ENCODE measurements at places on chromosomes 3 and 15.

DNA sequence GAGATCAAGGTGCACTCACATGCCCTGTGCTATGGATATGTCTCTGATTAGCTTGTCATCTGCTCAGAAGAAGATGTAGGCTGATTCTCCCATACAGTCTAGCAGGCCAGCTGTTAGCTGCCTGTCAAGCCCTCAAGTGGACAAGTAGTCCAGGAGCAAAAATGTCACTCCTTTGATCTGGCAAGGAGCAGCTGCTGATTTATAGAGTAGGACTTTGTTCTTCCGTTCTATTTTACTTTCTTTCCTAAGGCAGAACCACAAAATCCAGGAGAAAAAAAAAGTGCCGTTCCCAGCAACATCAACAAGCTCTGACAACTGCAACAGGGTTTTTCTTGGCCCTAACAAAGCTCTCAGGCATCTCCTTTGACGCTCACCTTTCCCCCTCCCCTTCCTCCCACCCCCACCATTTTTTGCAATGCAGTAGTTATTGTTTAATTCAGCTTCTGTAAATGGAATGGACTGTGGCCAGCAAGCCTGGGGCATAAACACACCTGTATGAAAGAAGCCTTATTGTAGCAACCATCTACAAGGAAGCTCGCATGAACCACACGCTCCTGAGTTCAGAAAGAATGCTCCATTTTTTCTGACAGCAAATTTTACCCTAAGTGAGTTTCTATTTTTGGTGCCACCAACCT, 196.3 kb downstream of the MEIS2 start:
- DNase-seq, result no peak

GRCh38 chr15:60326824-60327654, 70.7 kb downstream of the ANXA2 start:
- DNase-seq, result peak; percentile 58

- DNase-seq, result peak; percentile 31
Measured at GRCh38 chr3:129732200-129732876, 125.9 kb upstream of the PLXND1 start.

- DNase-seq, result no peak
Measured at GRCh38 chr3:142588703-142589102, 7.5 kb upstream of the PLS1 start.

DNA sequence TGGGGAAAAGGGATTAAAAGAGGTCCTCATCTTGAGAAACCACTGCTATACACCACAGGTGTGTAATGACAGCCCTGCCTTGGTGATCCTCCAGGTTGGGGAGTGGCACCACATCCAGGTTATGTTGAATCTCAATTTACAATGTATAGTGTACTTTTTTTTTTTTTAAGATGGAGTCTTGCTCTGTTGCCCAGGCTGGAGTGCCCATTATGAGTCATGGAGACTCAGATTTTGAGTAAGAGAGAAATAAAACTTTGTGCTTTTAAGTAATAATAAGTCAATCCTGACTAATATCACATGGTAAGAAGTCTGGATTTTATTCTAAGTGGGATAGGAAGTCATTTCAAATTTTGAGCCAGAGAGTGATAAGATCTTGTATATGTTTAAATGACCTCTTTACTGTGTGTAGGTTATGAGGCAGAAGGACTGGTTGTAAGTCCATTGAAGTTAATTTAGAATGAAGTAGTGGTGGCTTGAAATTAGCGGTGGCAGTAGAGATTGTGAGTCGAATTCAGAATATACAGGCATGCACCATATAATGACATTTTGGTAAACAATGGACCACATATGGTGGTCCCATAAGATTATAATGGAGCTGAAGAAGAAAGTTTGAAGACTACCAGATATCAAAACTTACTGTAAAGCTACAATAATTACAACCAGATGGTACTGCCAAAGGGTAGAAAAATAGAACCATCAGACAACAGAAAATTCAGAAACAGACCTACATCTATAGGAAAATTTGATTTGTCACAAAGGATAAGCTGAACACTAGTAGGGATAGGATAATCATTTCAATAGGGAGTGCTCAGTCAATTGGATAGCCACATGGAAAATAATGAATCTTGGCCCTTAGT, 20.7 kb downstream of the POPDC2 start:
- no peak for DNase-seq

- no peak for DNase-seq
Measured at GRCh38 chr3:41794748-41795589, 166.9 kb downstream of the ULK4 start.

DNA sequence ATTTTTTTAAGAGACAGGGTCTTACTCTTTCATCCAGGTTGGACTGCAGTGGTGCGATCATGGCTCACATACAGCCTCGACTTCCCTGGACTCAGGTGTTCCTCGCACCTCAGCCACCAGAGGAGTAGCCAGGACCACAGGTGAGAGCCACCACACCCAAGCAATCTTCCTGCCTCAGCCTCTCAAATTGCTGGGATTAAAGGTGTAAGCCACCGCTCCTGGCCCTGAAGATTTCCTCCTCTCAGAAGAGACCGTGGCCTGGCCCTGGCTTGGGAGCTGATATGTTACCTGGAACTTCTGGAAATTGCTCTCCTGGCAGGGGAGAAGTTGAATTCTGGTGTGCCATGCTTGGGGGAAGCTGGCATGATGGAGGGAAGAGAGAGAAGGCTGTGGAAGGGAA, 36.2 kb downstream of the PPCDC start:
- DNase-seq, result no peak

DNA sequence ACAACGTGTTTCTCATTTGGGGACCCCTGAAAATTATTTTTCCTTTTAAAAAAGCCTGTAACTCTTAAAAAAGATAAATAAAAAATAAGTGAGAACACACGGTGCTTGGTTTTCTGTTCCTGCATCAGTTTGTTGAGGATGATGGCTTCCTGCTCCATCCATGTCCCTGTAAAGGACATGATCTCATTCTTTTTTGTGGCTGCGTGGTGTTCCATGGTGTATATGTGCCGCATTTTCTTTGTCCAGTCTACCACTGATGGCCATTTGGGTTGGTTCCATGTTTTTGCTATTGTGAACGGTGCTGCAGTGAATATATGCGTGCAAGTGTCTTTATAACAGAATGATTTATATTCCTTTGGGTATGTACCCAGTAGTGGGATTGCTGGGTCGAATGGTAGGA, 2.3 kb downstream of the TSPAN3 start:
- no peak for DNase-seq

GRCh38 chr3:99659032-99659431, 20.6 kb downstream of the COL8A1 start:
- no peak for DNase-seq

GRCh38 chr3:126434264-126434590, 39.5 kb downstream of the CFAP100 start:
- no peak for DNase-seq

DNA sequence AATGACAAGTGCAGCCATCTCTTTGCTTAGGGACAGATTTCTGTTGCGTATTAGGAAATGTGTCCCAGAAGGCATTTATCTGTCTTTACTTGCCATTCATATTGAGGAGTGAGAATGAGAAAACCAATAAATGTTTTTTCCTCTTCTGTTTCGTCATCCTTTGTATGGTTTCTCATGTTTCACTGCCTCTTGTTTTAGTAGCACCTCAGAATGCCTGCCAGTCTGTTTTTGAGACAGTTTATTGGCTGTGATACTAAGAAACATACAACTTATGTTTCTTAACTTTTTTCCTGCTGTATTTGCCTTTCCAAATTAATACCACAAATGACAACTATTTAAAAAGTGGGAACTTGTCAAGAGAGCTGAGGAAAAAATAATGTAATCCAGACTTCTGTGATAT, 390.2 kb upstream of the GOLIM4 start:
- no peak for DNase-seq

- DNase-seq, result no peak
Measured at GRCh38 chr15:62821384-62822131, 221.0 kb upstream of the TPM1 start.

DNA sequence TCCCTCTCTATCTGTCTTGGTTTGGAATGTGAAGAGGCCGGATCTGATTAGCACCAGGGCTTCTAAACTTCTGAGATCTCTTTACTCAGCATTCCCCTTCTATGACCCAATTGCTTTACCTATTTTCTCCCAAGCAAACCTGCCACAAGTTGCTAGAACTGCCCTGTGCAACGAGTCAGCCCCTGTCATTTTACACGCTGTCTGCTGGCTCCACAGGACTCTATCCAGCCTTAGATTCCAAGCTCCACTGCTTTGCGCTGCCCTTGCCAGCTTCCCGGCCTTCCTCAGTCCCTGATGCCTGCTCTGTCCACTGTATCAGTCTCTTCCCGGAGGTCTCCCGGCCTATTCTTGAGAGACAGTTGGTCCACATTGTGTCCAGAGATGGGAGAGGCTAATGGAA, 12.3 kb downstream of the CEP19 start:
- DNase-seq, result no peak

DNA sequence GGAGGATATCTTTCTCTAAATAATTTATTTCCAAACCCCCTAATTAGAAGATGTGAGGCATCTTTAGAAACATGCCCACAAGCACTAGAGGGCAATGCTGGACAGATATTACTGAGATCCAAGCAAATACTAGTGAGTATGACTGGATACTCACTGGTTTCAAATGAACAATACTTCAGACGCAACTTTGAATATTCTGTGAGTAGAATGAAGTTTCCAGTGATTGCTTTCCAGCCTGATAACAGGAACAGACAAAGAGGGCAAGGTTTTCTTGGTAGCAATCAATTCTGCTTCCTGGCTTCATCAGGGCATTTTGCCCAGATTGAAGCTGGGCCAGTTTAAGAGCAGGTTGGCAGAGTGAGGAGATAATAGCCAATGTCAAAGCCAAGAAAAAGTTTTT, 442.6 kb upstream of the PDZRN3 start:
- DNase-seq, result peak; percentile 24

GRCh38 chr15:75729326-75730069, 16.9 kb upstream of the CSPG4 start:
- DNase-seq, result no peak

GRCh38 chr3:48655606-48656005, 7.1 kb downstream of the CELSR3 start:
- no peak for DNase-seq

GRCh38 chr3:70177881-70178645, 134.4 kb downstream of the MDFIC2 start:
- DNase-seq, result no peak

- peak; percentile 26 for DNase-seq
Measured at GRCh38 chr3:150727653-150728502, 24.2 kb upstream of the ERICH6 start.

DNA sequence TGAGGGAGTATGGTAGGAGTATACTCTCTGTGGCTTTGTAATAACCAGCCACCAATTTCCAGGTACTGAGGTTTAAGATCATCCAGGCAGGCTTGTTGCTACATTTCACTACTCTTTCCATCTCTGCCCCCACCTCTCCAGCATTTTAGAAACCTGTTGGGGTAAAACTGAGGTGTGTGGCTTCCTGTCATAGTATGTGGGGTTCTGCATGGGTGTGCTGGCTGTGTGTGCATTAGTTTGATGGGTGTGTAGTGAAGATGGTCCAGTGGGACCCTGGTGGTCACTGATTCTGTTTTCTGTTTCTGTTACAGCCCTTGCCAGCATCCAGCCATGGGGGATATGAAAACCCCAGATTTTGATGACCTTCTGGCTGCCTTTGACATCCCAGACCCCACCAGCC, 34.0 kb downstream of the ZNF592 start:
- DNase-seq, result no peak

- DNase-seq, result no peak
Measured at GRCh38 chr15:90986790-90987507, 7.4 kb downstream of the PRC1 start.

DNA sequence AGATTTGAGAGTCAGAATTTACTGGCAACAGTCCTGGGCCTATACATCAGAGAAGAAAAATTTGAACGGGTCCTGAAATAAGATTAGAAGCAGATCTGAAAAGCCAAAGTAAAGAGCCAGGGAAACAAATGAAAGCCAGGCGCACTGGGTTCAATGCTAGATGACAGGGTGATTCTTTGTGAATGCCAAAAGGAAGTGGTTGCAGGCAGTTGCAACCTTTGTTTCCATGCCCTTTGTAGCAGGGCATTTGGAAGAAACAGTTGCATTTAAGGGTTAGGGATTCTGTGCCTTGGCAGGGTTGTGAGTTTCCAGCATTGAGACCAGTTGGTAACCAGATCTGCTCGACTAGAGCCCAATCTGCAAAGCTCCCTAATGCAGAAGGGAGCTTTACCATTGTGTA, 36.4 kb upstream of the MTHFS start:
- no peak for DNase-seq

Measured in Ammon's horn (tissue), 1 donor.